ENCODE measurements at places on chromosomes 5 and 9.

DNA sequence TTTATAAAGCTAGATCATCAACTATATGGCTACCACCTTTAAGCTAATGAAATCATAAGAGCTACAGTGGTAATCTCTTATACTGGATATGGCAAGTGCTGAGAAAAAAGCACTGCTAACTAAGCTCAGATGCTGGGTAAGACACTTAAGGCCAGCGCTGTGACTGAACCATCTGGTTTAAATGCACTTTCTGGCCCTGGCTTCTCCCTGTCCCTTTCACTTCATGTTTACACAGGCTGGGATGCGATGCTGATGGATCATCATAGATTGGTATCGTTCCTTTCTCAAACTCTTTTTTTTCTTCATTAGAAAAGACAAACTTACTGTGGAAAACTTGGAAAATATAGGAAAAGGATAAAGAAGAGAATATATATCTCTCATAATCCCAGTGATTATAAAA lies 52.3 kb downstream of the KIF24 start:
- no peak for DNase-seq

- DNase-seq = no peak
Measured at GRCh38 chr5:173302546-173303155, 25.6 kb downstream of the STC2 start.

GRCh38 chr5:173293817-173294672 lies 34.2 kb downstream of the STC2 start:
- peak; percentile 59 for DNase-seq

GRCh38 chr5:106640511-106640910 lies 1030.2 kb downstream of the EFNA5 start:
- DNase-seq = no peak

GRCh38 chr5:9667906-9668305 lies 37.8 kb upstream of the TAS2R1 start:
- no peak for DNase-seq

GRCh38 chr9:127580366-127580765 lies 31.7 kb upstream of the STXBP1 start:
- DNase-seq = no peak

DNA sequence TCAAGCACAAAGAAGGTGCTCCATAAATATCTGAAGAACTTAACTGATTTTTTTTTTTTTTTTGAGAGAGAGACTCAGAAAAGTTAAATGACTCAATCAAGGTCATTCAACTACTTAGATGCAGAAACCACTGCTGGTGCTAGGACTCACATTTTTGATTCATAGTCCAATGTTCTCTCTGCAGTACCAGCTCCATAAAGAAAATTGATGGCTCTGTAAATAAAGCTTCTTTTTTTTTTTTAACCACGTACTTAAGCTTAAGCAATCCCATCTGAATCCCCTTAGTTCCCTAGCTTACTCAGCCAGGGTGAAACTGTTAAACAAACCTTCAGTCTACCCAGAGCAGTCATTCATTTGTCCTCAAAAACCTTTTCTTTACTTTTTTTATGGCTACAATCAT lies 657.0 kb upstream of the WWC1 start:
- no peak for DNase-seq

DNA sequence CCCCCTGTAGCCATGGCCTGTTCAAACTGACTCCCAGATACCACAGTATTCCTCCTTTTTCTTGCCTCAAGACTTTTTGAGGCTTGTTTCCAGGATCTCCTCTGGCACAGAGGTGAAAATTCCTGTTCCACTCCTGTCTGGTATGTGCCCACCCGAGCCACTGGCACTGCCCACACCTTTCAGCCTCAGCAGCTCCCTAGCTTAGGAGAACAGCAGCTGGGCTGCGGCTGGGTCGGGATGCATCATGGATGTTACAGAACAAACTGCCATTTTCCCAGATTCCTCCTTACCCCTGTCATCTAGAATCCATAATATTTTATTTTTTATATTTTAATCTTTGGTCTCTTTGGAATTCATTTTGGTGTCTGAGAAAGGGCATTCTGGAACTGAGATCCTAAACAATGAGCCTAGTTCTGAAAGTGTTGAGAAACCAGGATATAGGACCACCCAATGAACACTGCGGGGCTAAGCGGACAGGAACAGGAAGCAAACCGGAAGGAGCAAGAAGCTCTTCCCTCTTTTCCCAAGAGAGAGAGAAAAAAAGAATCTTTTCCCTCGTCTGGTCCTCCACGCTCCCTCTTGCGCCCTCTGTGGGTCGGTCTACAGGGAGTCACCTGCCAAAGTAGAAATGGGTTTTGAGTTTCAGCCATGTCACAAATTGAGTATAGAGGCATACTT lies 12.5 kb downstream of the OR2S2 start:
- DNase-seq = peak; percentile 70

GRCh38 chr5:137843676-137844299 lies 23.9 kb upstream of the MYOT start:
- DNase-seq = no peak

- no peak for DNase-seq
Measured at GRCh38 chr5:132465059-132465707, 25.4 kb downstream of the IRF1 start.

GRCh38 chr5:138979684-138980280 lies 104.6 kb upstream of the LRRTM2 start:
- DNase-seq = no peak

DNA sequence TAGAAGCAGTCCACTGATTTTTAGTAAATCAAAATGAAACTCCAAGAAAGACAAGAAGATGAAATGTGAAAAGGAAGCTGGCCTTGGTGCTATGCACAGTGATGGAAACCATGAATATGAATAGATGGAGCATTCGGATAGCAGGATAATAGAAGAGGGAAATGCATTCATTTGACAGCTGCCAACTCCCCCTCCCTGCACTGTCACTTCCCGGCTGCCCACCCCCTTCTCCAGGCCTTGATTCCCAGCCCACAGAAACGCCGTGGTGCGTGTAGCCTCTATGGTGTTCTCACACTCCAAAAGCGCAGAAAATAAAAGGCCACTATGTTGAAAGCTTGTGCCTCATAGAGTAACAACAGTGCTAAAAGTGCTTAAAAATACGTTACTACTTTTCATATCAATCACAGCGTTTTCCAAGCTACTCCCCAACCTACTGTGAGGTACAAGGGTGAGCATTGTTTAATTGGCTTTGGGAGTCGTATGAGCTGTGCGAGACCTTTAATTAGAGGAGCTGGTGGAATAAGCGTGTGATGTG lies 26.1 kb upstream of the IFNK start:
- no peak for DNase-seq

DNA sequence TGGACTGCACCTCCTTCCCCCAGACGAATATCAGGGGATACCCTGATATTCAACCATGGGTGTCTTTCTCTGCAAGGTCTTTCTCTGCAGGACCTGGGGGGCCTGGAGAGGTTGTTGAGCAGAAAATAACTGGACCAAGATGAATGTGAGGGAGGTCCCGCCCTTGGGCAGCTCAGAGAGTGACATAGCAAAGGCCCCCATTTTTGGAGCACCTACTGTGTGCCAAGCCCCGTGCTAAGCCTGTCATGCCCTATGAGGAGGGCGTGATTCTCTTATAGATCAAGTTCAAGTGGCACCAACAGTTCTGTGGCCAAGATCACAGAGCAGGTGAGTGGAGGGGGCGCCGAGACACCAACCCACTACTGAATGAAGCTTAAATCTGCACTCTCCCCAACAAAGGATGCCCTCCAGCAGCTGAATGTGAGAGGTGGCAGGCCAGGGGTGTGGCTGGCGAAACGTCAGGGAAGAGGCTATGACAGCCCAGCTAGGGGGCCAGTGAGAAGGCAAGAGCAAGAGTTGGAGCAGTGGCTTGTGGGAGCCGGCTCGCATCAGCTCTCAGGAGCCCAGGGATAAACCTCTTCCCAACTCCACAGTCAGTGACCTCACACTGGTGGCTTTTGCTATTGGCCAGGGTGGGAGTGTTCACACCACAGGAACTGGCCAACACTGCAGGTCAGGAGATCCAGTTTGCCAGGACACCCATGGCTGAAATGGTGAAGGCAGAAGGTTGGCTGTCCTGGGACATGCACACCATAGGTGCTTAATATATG lies 5.3 kb downstream of the SARDH start:
- no peak for DNase-seq

DNA sequence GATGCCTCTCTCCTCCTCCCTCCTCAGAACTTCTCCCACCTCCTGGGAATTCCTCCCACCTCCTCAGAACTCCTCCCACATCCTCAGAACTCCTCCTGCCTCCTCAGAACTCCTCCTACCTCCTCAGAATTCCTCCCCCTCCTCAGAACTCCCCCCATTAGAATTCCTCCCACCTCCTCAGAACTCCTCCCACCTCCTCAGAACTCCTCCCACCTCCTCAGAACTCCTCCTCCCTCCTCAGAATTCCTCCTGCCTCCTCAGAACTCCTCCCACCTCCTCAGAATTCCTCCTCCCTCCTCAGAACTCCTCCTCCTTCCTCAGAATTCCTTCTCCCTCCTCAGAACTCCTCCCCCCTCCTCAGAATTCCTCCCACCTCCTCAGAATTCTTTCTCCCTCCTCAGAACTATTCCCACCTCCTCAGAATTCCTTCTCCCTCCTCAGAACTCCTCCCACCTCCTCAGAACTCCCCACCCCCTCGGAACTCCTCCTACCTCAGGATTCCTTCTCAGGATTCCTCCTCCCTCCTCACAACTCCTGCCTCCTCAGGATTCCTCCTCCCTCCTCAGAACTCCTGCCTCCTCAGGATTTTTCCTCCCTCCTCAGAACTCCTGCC lies 23.9 kb downstream of the SLC46A2 start:
- DNase-seq = no peak

GRCh38 chr5:59893429-59894227 lies at the start of gene PDE4D:
TSS of gene PDE4D (minus strand) at chr5:59893726.
- no peak for DNase-seq

DNA sequence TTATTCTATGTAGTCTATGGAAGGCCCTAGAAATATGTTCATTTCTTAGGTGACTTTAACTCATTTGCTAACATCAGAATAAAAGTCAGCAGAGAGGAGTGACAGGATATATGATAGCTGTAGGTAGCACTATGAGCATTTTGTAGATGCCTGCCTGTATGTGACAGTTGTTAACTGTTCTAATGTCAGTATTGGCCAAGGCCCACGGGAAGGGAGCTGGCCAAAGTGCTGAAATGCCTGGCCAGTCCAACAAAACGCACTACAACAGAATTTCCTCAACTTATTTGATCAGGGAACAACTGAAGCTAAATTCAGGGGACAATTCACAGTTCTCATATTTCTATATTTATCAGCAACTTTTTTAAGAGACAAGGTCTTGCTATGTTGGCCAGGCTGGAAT lies 20.8 kb downstream of the SV2C start:
- peak; percentile 19 for DNase-seq

DNA sequence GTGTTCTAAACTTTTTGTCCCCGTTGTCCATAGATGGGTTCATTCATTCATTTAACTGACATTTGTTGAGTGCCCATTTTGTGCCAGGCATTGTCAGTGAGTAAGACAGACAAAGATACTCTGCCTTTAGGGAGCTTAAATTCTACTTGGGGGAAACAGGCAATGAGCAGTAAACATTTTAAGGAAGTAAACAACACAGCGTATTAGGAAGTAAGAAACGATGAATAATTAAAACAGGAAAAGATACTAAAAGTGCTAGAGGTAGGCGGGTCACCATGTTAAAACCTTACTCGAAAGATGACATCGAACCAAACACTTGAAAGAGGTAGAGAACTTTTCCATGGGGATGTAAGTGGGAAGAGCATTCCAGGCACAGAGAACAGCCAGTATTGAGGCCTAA lies 5.5 kb upstream of the MAML1 start:
- no peak for DNase-seq

DNA sequence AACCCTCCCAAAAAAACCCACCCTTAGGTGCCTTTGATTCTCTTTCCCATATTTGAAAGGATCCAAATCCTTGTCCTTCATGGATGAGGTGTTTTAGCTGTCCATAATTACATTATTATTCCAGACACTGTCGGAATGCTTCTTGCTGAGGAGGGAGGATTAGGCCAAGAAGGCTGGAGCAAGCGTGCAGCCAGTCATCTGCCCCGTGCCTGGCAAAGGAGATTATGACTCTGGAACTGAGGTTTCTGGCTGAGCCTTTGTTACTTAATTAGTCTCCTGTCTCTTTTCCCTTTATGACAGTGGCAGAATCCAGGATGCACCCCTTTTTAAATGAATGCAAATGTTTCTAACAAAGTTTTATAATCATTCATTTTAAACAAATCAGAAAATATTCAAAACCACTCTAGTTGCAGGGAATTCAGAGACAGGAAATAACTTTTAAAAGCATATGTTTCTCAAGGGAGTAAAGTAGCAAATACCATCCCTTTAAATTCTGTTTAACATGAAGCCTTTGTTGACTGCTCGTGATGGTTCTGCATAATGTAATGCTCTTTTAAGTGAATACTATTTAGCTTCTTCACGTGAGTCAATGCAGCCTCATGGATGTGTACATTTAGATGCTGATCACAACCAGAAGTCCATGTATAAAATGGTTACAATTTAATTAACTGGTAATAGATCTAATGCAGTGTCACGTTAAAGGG lies 69.8 kb downstream of the GALNT10 start:
- DNase-seq = no peak

GRCh38 chr5:1017056-1017455 lies 8.5 kb downstream of the NKD2 start:
- DNase-seq = no peak

DNA sequence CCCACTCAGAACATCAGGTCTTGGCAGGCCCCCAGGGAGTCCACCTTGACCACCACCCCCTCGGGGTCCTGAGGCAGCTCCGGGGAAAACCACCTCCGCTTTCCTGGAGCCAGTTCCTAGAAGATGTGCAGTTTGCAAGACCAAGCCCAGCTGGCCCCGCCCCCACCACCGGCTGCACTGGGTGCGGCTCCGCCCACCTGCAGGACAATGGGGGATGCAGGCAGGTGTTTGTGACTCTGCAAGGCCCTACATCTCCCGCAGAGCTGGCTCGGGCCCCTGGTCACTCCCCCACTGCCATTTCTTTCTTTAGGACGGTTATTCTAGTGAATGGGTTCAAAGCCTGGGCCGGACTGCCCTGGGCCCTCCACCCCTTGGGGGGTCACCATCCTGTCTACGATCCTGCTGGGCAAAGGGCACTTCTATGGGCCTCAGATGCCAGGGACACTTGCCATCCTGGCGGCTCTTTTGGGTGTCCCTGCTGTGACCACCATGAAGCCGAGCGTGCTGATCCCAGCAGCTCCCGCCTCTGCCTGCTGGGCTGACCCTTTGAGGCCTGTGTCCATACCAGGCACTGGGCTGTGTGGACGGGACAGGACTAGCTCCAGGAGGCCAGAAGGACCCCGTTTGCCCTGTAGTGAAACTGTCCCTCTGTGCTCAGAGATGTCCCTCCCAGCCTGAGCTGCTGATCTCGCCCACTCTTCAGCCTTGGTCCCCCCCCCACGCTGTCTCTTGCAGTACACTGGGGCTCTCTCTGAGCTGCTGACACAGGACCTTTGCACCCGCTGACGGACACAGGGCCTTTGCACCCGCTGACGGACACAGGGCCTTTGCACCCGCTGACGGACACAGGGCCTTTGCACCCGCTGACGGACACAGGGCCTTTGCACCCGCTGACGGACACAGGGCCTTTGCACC lies 5.9 kb upstream of the NACC2 start:
- DNase-seq = no peak

- no peak for DNase-seq
Measured at GRCh38 chr5:43215073-43215631, 23.1 kb downstream of the NIM1K start.

Measured in activated CD4-positive, alpha-beta T cell treated with anti-CD3 and anti-CD28 coated beads, Interleukin-2, amount 50 U/mL, for 1 hour (primary cell).